ENCODE measurements at places on chromosomes 2 and 18.

DNA sequence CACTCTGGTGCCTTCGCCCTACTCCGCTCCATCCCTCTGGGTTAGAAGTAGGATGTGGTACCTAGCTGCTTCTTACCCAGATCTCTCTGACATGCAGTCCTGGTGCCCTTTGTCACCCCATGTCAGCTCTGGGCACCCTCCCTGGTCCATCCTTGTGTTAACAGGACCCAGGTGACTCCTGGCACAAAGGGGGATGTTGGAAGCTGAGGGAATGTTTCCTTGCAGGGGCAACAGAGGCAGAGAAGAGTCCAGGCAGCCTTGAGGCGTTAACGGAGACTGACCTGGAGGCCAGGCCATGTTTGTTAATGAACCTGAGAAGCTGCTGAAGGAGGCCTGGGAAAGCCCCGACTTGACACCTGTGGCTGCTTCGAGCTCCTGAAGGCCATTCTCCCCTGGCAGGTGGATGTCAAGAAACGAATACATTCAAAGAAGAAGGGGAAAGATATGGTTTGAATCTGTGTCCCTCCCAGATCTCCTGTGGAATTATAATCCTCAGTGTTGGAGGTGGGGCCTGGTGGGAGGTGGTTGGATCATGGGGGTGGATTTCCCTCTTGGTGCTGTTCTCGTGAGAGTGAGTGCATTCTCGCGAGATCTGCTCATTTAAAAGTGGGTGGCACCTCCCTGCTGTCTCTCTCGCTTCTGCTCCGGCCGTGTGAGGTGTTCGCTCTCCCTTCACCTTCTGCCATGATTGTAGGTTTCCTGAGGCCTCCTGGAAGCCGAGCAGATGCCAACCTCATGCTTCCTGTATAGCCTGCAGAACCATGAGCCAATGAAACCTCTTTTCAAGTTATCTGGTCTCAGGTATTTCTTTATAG, 31.4 kb downstream of the NPPC start:
- no peak for DNase-seq

DNA sequence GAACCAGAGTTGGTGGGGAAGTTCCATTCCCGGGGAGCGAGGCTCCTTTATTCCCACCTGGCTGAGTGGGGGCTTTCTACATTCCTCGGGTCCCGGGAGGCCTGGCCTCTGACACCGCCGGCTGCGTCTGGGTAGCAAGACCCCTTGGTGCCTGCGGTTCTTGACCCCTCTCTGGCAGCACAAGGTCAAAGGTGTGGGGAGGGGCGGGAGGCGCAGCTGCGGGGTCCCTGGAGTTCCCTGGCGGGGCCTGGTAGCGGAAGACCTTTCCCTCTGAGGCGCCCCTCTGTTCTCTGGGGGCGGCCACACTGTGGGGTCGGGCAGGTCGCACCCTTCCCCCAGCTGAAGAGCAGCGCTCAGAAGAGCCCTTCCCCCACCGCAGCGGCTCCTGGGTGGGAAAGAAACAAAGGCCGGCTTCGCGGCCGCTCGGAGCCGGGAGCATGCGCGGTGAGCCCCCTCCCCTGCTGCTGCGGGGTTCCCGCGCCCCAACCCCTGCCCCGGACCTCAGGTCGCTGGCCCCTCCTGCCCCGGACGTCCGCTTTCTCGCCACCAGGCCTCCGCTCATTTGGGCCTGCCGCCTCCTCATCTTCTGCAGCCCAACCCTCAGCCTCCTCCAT, 146.3 kb downstream of the ANKRD44 start:
- DNase-seq, result no peak

DNA sequence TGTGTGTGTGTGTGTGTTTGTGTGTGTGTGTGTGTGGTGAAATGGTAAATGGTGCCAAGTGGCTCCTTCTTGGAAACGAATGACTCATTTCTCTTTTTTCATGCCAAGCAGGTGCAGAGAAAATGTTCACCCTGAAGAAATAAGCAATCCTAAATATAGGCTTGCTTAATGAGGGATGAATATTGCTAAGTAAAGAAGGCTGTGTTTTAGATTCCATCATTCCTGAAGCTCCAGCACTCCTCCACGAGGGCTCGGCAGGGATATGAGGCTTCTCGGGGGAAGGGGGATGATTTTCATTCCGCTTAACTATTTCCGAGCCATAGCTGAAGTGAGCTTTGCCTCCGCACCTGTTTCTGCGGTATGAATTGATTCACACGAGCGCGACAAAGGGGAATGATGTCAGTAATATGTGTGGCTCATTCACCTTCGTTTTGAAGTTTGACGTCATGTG, 72.9 kb downstream of the TSN start:
- DNase-seq, result no peak

GRCh38 chr2:3242747-3243369, 134.8 kb downstream of the EIPR1 start:
- DNase-seq, result peak; percentile 21

DNA sequence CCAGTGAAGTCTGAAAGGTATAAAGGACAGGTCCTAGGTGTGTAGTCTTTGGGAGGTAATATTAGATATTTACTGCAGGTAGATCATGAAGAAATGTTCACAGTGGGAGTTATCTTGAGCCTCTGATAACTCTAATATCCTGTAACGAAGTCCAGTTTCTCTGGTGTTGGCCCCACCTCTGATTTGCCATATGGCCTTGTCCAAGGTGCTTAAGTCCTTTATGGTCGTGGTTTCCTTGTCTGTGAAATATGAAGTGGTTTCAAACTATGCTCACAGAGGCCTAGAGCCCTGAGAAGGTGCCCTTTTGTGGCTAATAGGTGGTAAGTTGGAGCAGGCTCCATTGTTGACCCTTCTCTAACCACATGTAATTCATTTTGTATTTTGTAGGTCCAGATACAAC, 190.7 kb downstream of the ICOS start:
- no peak for DNase-seq

All from stimulated activated CD8-positive, alpha-beta memory T cell treated with anti-CD3 and anti-CD28 coated beads, Interleukin-15, amount 100 ng/mL, for 1 hour (primary cell).